ENCODE measurements at places on chromosomes 16 and 17.

DNA sequence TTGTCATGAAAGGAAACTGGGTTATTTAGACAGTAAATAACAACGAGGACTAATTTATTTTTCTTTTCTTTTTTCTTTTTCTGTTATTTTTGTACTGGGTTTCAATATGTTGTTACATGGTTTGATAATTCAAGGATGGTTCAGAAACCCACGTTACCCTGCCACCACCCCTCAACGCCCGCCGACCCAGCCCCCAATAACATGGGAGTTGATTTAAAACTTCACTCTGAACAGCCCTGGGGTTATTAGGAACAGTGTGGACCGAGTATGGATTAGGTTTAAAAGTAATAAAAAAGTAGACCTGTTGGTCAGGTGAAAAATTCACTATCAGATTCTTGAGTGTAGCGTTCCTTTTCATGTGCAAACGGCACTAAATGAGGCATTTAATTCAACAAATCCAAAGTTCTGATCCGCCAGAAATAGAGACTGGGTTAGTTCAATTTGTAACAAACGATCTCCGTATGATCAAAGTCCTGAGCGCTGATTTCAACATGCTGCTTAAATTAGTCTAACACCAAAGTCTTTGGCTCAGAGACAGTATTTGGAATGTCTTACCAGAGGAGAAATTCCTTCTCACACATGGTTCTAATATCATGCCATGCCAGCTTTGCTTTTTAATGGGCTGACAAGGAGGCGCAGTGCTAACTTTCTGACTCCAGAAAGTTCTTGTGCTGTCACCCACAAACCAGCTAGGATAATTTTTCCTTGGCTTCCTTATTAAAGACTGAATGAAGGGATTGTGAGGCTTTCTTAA, 173.1 kb upstream of the IRX3 start:
- no peak for DNase-seq

- no peak for DNase-seq
These were observed 75.8 kb downstream of the ADAMTS18 start for GRCh38 chr16:77359065-77359502.

DNA sequence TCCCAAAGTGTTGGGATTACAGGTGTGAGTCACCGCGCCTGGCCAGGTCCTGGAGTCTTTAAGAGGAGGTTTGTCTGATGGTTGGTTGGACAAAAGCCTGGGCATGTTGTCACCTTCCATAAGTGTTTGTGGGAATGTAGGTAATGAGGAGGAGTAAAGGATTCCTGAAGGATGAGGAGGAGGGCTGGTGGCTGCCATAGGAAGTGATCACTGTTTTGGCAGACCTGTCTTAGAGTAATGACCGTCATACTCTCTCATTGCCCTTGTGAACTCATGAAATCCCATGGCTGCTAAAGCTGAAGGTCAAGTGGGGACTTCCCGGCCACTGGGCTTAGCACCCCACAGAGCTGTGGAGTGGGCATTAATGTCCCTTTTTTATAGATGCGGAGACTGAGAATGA, 40.5 kb downstream of the TENT4B start:
- DNase-seq, result no peak

- DNase-seq, result no peak
These were observed 19.7 kb downstream of the APPBP2 start for GRCh38 chr17:60506312-60506711.

DNA sequence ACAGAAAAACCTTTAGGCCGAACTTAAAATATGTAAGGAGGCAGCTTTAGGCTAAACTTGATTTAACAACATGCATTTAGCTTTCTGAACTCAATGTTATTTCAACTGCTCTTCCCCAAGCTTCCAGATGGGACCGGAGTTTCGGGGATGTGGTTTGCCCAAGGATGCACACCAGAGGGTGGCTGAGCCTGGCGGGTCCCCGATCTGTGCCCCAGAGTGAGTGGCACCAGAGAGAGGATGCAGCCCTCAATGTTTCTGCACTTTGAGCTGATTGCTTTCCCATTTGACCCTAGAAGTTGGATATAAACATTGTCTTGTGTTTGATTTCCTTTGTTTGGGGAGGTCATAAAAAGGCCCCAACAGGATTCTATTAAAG, 348.0 kb upstream of the TNRC6C start:
- no peak for DNase-seq

DNA sequence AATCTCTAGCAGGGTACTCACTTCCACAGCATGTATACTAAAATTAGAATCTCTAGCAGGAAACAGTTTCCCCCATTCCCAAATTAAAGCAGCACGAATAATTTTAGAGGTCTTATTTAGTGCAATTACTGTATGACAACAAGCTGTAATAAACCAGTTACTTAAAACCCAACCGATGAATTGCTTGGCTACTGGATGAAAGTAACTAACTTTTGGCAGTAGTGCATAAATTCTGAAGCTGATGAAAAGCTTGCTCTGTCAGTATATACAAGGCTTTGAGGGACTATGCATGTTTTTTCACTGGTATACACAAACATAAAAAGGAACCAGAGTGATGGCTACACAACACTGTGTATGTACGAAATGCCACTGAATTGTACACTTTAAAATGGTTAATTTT, 89.4 kb downstream of the CFDP1 start:
- DNase-seq, result no peak

DNA sequence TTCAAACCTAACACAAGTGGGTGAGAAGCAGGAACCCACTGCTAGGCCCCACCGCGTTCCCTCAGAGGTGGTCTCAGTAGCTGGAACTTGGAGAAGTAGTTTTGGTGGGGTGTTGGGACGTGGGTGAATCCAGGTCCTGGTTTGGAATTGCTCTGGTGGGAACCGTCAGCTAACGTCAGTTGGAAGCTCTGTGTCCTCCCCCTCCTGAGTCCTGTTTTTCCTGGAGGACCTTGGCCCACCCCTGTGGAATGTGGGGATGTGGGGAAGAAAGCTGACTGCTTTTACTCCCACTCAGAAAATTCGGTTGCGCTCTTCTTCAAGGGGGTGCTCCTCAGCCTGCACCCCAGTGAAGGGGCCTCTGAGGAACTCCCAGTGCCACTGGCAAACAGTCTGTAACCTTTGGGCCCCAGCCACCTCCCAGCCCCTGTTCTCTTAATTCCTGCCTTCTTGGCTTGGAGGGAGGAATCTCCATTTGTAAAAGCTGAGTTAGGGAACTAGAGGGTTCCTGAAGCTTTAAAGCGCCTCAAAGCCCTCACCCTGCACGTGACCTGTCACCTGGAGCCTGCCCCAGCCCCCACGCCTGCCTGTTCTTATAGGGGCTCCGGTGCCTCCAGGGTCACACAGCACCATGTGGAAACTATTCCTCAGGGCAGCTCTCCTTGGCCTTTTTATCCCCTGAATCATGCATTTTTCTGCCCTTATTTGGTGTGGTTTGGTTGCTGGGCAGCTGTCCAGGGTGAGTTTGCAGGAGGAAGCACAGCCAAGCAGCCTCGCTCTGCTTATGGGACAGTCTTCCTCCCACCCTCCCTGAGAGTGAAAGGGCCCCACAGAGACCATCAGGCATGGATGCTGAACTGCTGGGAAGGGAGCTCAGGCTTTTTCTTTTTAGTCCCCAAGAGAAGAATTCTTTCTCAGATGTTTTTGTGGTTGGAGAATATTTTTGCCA, 16.2 kb upstream of the NAGLU start:
- DNase-seq, result no peak

DNA sequence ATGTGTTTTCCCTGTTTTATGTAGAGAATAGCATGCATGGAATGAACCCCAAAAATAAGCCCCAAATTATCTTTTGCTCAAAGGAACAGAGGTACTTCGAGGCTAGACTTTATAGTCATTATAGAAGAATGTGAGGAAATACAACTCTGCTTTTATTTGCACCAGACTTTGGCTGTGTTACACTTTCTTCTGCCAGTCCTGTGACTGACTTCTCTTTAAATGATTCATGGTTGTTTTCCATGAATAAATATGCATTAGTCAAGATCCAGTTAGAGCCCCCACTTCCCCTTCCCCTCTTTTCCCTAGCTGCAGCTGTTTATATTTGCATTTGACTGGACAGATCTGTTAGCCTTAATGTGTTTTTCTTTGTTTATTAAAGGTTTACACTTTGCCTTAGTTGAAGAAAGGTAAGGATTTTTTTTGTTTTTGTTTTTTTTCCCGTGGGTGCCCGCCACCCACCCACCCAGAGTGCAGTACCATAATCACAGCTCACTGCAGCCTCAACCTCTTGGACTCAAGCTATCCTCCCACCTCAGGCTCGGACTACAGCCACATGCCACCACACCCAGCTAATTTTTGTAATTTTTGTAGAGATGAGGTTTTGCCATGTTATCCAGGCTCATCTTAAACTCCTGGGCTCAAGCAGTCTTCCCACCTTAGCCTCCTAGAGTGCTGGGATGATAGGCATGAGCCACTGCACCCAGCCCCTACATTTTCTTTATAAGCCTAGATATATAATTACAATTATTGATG, 152.6 kb downstream of the CYB561 start:
- DNase-seq, result no peak

DNA sequence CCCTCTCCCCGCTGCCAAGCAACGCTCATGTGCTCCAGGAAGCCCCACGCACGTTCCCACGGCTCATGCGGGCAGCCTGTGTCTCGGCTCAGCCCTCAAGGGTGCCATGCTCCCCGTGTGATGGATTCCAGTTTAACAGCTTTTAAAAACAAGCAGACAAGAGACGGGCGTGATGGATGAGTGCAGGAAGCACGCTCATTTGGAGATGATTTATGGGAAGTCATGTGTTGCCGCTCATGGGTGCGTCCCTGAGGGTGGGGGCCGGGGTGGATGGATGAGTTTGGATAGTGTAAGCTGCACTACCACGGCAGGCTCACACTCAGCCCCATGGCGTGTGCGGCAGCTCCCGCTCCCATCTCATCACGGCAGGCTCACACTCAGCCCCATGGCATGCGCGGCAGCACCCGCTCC, 132.8 kb downstream of the RBFOX3 start:
- DNase-seq, result no peak

DNA sequence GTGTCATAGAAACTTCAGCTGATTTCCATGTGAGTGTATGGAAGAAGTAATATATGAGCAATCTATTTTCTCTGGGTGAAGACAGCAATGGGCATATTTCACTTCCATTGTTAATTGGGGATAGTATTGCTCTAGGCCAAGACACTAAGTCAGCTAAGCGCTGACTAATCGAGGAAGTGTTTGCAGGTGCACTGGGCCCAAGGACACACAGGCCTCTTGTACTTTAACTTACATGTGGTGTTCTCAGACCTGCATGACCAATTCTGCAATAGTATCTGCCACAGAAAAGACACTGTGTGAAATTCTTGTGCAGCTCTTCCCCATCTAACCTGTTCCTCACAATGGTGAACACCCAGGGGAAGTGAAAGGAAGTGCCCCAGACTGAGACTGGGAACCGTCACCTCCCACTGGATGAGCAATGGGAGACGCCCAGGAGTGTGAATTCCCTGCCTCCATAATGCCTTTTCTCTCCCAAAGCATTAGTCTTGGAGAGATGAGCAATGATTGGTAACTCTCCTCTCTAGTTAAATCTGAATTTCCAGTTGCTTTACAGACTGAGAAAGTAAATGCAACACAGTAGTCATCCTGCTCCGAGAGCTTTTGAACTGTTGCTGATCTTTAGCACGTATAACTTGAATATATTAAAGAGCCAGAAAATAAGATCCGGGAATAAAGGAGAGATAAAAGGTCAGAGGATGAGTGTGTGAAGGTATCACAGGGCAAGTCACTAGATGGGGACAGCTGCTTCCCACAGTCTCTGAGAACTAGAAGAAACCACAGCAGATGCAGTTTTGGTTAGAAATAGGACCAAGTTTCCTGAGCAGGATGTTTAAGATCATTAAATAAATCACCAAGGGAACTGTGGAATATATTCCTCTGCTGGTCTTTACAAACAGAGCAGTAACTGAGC, 82.6 kb downstream of the CDK5R1 start:
- DNase-seq, result no peak

- no peak for DNase-seq
These were observed 6.8 kb downstream of the MTSS2 start for GRCh38 chr16:70678898-70679670.
